NCI-H1105 (cell line): ENCODE measurements at places on chromosomes 3 and 15.

DNA sequence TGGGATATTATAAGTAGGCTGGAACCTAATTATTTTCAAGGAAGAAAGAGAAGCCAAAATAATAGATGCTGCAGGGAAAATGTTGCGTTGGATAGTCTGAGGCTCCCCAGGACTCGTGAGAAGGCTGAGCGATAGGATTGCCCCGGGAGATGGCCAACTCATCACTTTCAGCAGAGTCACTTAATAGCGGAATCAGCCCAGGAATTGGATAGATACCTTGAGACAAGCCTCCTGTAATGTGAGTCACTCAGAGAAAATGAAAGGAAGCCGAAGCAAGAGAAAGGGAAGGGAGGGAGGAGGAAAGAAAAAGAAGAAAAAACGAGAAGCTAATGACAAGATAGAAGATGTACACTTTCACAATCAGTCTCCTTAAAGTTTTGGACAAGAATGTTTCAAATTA lies 94.3 kb downstream of the SQOR start:
- no peak for DNase-seq

DNA sequence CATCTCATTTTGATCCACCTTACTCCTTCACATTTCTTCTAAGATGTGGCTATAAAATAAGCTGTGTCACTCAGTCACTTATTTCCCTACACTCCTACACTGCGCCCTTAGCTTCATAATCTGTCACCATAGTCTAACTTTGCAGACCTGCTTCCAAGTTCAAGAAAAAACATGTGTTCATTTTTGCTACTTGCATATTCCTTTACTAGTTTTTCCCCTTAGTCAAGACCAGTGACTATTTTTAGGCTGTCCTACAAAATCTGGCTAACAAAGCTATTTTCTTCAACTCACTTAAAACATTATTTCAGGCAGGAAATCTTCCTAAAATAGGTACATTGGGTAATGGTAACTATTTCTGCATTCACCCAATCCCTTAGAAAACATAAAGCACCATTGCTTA lies 272.5 kb downstream of the TBC1D5 start:
- no peak for DNase-seq

DNA sequence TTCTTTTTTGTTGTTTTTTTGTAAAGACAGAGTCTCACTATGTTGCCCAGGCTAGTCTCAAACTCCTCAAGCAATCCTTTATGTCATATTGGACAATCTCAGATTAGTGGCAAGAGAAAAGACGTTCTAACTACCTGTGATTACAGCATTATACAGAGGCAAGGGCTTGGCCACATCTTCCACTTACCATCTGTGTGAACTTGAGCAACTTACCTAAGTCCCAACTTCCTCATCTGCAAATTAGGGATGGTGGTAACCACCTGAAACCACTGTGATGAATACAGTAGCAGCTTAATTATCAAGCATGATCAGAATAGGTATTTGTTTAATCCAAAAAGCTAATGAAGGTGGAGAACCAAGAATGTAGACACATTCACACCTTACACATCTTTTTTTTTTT lies 16.1 kb downstream of the LRRC2 start:
- no peak for DNase-seq

DNA sequence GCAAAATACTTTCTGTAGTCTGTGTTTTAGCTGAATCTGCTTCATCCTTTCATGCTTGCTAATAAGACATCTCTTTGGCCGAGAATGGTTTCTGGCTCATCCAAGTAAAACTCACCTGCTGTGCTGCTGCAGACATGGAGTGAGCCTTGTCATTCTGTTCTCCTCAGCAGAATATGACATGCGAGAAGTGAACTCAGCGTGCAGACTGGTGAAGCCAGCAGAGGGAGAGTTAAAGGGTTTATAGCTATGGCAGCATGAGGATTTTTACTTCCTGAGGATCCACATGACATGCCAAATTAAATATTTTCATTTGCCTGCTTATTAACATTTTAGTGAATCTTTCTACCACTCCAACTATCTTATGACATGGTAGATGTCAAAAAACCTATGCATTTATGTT lies 658.4 kb upstream of the NECTIN3 start:
- no peak for DNase-seq

DNA sequence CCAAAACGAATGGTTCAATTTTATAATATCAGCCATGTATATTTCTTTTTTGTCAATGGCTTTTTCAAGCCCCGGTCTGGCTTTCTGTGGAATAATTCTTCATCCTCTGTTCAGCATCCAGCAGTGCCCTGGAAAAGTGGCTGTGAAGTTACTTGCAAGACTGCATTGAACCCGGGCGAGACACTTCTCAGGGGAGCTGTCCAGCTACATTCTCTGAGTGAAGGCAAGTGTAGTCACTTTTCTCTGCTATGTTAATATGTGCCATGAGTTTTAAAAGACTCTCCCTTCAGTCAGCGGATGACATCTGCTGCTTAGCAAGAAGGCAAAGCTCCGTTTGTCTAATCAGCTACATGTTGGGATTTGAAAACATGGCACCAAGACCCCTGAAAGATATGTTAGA lies 81.3 kb upstream of the RGMA start:
- no peak for DNase-seq

- DNase-seq: no peak
Measured at GRCh38 chr15:73058437-73058836, 6.2 kb downstream of the NEO1 start.

- no peak for DNase-seq
Measured at GRCh38 chr3:71066356-71066755, 517.2 kb downstream of the FOXP1 start.

DNA sequence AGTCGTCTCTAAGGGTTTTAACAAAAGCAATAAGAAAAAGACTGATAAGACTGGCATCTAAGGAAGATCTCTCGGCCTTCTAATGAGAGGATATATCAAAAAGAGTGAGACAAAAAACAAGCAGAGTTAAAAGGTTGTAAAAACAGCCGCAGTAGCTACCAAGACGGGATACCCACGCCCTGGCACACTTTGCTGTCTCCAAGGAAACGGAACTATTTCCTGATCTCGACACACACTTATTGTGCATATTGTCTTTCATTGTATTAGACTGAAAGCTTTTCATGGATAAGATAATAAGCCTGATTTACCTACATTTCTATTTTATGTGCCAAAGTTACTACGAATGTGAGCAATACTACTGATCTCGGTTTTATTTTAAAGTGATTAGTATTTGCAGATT lies 161.5 kb upstream of the MCTP2 start:
- no peak for DNase-seq
